Pons (tissue), 1 donor: ENCODE measurements at places on chromosomes 2 and 18.

- DNase-seq = no peak
Measured at GRCh38 chr2:238722883-238723282, 125.0 kb upstream of the TWIST2 start.

GRCh38 chr2:143603035-143603655, 473.9 kb downstream of the ARHGAP15 start:
- peak; percentile 25 for DNase-seq

DNA sequence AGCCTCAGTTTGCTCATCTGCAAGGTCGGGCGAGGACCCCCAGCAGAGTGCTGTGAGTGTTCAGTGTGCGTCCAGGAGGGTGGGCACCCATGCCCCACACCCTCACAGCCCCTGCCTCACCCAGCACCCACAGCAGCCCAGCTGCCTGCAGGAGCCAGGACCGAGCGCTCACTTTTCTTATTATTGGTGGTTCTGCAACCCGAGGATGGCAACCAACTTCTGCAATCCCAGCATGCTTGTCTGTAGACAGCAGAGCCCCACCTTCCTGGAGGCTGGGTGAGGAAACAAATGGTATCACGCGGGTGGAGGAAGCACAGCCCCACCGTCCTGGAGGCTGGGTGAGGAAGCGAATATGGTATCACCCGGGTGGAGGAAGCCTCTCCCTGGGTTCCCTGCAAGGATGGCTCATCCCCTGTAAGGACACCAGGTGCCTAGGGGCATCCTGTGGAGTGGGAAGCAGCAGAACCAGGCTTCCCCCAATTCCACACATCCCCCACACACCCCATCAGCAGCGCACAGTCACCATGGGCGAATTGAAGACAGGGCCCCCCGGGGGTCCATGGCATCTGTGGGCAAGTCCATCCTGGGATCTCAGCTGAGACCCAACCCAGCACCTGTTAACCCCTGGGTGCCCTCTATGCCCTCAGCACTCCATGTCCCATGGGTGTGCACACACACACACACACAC, 220.5 kb upstream of the RAB6C start:
- DNase-seq = peak; percentile 61

DNA sequence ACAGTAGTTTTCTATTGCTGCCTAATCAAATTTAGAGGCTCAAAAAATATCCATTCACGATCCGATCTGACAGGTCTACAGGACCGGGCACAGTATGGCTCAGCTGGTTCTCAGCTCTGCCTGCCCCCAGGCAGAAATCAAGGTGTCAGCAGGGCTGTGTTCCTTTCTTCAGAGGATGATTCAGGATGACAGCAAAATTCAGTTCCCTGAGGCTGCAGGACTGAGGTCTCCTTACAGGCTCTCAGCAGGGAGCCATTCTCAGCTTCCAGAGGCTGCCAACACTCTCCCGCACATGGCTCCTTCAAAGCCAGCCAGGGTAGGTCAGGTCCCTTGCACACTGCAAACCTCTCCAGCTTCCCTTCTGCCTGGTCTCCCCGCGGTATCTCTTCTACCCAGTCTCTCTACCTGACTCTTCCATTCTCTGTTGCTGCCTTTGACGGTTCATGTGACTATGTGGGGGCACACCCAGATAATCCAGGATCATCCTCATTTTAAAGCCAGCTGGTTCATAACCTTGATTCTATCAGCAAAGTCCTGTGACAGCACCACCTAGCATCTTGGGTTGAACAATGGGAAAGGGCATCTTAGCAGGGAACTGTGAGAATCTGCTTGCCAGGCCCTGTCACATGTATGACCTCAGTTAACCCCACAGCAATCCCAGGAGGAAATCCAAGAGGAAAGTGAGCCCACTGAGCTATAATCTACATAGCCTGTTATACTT, 50.4 kb downstream of the UXS1 start:
- no peak for DNase-seq

DNA sequence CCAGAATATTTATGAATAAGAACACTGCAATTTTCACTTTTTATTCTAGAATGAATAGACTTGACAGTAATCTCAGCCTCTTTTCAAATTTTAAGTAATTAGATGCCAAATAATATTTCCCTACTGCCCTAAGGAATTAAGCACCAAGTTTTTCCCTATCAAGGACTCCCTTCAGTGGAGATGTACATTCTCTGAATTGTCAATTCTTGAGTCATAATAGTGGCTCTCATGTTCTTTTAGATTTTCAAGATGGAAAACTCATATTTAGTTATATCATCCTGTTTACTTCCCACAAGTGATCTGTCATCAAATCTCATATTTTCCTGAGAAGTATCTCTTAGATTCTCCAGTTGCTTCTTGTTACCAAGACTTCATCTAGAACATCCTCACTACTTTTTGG, 1248.9 kb upstream of the CHAC2 start:
- DNase-seq = no peak

DNA sequence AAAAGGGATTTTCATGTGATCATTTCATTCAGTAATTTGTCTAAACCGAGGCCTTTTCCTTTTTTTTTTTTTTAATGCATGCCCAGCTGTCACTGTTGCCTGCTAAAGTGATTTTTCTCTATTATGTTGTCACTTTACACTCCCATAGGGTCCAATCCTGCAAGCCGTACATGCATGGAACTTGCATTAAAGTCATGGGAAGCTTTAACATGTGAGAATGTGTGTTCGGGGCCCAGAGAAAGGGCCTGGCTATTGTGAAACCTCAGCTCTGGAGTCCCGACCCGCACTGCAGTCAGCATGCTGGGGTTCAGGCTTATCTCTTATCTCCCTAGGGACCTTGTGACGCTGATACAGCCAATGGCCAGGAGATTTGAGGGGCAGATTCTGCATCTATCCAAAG, 474.6 kb downstream of the SLC4A3 start:
- no peak for DNase-seq

GRCh38 chr2:79835911-79836310, 323.1 kb downstream of the CTNNA2 start:
- no peak for DNase-seq

DNA sequence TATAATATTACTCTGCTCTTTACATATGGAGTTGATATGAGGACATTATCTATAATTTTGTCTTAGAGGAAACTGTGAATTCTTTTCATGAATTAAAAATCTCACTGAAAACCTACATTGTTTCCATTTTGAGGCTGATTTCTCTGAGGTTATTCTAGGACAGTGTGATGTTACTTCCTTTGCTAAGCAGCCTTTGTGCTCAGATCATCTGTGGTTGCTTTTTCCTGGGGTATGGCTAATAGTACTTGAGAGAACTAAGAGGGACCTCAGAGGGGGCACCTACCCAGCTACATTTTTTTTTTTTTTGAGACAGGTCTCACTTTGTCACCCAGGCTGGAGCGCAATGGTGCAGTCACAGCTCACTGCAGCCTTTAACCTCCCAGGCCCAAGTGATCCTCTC, 8.7 kb upstream of the MPP4 start:
- DNase-seq = no peak

- DNase-seq = no peak
Measured at GRCh38 chr18:46547520-46547919, 109.5 kb downstream of the LOXHD1 start.

- no peak for DNase-seq
Measured at GRCh38 chr18:78765637-78766281, 213.9 kb upstream of the SALL3 start.

DNA sequence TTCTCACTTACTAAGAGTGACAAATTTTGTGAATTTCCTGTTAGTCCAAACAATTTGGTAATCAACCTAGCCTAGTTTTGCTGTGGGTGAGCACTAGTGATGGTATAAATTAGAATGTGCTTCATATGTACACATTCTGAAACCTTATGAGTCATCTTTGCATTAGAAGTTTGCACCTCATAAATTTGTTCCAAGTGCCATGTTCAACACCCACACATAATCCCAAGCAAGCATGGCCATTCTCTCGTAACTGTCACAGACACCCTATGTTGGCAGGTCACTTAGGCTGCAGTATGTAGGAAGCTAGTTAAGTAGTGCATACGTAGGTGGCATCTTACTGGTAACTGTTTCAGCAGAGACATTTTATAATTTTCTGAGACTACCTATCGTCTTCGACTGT, 46.9 kb downstream of the NAB1 start:
- DNase-seq = no peak

DNA sequence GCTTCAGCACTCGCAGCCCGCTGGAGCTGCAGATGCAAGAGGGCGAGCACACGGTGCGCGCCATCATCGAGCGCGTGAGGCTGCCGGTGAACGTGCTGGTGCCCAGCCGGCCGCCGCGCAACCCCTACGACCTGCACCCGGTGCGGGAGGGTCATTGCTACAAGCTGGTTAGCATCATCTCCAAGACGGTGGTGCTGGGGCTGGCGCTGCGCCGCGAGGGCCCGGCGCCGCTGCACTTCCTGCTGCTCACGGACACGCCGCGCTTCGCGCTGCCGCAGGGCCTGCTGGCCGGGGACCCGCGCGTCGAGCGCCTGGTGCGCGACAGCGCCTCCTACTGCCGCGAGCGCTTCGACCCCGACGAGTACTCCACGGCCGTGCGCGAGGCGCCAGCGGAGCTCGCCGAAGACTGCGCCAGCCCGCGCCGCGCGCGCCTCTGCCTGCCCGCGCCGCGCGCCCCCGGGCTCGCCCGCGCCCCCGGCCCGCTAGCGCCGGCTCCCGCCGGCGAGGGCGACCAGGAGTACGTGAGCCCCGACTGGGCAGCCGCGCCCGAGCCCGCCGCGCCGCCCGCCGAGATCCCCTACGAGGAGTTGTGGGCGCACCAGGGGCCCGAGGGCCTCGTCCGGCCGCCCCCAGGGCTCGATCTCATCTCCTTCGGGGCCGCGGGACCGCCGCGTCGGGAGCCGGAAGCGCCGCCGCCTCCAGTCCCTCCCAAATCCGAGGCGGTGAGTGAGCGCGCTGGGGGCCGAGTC, 11.8 kb downstream of the GAREM2 start:
- no peak for DNase-seq

DNA sequence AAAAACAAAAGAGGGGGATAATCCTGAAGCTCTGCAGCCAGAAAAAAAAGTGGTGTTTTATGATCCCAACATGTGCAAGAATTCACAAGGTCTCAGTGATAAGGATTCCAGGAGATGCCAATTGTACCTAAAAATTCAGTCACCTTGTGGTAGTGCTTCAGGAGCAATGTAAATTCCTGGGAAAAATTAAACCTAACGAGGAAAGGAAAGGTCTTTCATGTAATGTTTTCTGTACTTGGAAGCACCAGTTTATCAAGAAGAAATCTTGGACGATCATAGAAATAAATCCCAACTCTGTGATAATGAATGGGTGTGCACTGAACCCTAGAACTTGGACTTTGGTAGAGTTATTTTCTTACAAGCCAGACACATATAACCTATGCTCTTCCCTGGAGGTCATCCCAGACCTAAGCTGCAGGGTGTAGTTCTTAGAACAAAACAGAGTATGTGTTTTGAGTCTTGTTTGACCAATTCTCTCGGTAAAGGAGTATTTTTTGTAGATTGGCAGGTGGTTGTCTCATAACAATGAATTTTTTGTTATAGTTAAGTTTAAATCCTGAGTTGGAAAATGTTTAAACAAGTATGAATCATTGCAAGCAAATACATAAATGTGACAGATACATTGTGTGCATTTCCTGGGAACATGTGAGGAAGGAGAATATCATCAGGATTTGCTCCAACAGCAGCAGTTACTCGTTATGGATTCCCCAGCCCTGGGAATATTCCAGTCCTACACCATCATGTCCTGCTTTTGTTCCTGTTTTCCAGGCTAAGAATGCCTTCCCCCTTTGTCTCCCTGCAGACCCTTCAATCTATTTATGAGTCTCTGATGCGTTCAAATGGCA, 224.6 kb downstream of the NAPG start:
- DNase-seq = no peak

DNA sequence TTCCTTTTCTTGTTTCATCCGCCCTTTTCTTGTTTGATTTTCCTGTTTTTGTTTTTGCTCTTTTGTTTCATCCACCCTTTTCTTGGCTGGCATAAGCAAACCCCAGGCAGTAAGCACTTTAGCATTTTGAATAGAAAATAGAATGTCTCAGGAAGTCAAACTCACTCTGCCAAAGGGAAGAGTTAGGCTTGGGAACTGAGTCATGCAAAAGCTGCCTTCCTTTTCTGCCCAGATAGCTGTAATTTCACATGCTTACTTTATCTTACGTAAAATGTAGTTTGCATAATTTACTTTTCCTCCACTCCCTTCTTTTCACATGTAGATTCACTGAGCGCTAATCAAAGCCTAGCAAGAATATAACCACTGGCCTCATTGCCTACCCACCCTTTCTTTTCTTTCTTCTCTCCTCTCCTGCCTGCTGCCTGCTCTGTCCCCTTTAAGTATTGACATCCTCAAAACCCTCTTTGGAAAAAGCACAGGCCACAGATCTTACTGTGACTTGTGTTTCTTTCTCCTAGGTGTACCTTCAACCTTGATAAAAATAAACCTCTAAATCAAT, 48.4 kb downstream of the CNGA3 start:
- DNase-seq = no peak
